Iris pigment epithelial cell (primary cell): ENCODE measurements at places on chromosomes 5 and 9.
A peak's percentile ranks its signal among the peaks of the same experiment; 100 is the strongest.

- DNase-seq = no peak
These were observed 65.1 kb downstream of the NREP start for GRCh38 chr5:111691914-111692313.

DNA sequence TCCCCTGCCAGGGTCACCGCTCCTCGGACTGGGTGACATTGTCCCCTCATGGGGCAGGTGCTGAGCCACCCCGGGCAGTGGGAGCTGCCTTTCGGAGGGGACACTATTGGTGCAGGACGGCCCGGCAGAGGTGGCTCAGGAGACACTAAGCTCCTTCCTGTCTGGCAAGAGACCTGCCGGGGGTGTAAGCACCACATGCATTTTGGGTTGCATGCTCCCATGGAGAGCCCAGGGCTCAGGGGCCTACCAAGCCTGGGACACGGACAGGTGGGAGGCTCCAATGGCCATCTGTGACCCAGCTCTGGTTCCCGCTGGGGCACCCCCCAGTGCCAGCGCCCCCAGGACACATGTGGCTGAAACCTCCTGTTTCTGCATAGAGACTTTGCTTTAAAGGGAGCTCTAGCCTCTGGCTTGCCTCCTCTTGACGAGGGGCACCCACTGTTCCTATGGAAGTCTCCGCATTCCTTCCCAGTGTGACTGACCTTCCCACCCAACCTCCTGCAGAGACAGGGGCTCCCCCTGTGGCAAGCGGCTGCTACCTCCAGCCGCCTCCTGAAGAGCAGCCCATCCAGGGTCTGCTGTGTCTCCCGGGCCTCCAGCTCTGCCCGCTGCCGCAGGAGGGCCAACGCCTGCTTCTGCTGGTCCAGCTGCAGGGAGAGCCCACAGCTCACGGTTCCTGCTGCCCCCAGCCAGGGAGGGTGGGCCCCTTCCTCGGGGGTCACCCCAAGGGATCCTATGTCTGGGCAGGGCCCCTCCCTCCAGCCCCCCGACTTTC lies 28.1 kb downstream of the CCDC187 start:
- DNase-seq = no peak

GRCh38 chr9:137277329-137278041 lies at the start of gene TOR4A:
Gene TOR4A (plus strand): TSS chr9:137277726. CDS start chr9:137278690, 964 bp downstream.
- DNase-seq = peak; percentile 89

DNA sequence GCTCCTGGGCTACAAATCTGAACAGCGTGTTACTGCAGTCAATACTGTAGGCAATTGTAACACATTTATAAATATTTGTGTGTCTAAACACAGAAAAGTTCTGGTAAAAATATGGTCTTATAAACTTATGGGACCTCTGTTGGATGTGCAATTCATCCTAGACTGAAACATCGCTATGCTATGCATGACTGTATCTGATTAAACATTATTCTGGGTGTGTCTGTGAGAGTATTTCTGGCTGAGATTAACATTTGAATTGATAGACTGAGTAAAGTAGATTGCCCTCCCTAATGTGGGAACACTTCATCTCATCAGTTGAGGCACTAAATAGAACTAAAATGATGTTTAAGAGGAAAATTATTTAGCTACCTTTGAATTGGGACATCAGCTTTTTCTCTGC lies 24.3 kb upstream of the PRDM9 start:
- DNase-seq = no peak

DNA sequence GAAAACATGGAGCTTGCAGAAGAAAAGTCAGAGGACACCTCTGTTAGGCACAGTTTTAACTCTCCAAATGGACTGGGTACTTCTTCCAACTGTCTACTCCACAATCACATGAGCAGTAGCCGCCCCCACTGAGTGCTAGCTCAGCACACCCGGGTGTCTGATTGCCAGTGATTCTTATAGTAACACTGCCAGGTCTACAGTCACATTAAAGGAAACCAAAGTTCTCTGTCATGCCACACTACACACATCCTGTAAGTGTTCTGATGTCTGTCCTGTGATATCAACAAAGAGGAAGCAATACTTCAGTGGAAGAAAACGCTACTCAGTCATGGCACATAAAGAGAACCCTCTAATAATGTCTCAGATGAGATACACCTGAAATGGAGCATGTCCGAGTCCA lies at the start of gene HAVCR2:
Gene HAVCR2, minus strand, starts transcription at position 69 of the 400 bp plus-strand sequence. Its CDS starts 61 bp downstream, at position 8.
- no peak for DNase-seq

DNA sequence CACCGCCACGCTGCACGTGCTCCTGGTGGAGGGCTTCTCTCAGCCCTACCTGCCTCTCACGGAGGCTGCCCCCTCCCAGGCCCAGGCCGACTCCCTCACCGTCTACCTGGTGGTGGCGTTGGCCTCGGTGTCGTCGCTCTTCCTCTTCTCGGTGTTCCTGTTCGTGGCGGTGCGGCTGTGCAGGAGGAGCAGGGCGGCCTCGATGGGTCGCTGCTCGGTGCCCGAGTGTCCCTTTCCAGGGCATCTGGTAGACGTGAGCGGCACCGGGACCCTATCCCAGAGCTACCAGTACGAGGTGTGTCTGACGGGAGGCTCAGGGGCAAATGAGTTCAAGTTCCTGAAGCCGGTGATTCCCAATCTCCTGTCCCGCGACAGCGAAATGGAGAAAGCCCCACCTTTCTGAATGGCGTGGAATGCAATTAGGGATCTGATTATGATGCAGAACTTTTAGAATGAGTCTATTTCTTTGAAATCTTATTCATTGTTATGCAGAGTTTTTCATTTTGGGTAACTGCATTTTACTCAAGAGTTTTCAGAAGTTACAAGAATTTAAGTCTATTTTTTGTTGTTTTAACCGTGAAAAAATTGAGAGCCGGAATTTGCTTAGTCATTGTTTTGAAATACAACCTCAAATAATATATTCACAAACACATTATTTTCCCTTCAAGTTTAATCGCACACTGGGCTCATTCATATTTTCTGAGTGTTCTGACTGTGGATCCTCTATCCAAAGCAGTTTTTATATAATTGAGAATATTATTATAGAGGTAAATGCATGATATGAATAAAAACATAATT lies 8.5 kb upstream of the PCDHB15 start:
- no peak for DNase-seq

DNA sequence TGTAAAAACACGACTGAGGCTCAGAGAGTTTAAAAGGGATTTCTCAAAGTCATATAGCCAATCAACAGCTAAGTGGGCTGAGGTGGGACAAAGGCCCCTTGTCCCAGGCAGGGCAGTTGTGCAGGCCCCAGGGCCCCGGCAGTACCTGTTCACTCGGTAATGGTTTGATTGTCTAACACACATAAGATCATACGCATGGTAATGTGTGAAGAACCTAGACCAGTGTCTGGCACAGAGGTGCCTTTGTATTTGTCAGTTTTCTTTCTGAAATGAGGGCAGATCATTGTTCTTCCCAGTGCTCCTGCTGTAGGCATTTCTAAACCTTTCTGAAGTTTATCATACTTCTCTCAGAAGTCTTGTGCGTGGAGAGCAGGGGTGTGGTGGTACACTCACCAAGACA lies 66.8 kb downstream of the IPPK start:
- no peak for DNase-seq

- DNase-seq = no peak
These were observed 652.2 kb upstream of the RGMB start for GRCh38 chr5:98121036-98121936.

DNA sequence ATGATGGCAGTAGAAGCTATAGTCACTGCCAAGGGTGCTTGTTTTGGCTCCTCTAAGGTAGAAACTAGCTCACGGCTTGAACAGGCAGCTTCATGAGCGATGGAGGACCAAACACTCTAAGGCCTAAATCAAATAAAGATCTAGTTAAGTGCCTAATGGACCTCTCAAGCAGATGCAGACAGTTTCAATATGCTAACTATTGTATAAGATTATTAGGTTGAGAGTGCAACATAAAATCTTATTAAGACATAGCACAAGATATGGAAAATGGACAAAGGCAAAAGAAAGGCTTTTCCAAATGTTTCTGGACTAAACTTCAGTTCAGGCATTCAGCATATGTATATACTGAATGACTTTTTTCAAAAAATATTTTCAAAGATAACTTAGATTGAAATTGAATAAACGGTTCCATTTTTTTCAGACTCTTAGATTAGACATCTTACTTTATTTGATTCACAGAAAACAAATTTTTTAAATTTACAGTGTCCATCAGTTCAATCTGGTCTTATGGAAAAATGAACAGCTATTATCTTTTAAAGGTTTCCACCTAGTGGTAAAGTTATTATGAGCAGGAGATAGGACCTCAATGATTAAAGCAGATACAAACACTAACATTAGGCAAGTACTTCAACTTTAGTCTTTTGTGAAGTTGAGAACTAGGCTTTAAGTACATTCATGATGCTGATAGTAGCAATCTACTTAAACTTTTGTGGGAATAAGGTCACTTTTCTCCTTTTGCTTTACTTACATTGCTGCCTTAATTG lies 1167.7 kb downstream of the MAT2B start:
- DNase-seq = peak; percentile 20

DNA sequence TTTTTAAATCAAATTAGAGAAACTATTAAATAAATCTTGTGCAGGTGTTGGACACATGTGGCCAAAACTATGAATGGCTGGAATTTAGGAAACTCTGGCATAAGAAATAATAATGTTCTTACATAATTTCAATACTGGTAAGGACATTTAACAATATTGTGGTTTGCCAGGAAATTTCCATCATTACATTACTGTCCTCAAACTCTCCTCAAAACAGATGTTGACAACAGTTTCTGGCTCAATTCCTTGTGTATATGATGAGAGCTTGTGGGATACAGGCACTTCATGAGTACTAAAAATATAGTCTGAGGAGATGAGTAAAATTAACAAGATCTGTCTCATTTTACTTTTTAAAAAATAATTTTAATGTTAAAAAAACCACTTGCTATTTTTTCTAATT lies 27.9 kb downstream of the MCTP1 start:
- DNase-seq = no peak

DNA sequence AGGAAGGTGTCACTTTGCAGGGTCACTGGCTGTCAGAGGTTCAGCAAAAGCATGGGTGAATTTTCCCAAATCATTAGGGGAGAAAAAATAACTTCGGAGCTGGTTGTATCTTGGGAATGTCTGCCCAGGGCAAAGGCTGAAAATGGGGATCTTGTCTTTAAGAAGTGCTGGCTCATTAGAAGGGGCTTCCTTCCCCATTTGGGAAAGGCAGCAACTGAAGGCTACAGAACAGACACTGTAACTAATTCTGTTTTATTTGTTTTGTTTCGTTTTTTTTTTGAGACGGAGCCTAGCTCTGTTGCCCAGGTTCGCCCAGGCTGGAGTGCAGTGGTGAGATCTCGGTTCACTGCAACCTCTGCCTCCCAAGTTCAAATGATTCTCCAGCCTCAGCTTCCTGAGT lies 70.3 kb upstream of the PCA3 start:
- no peak for DNase-seq

GRCh38 chr5:151685749-151686673 lies 704 bp downstream of the SPARC start:
- peak; percentile 29 for DNase-seq

- no peak for DNase-seq
These were observed 22.8 kb downstream of the RALGDS start for GRCh38 chr9:133098104-133098754.

- no peak for DNase-seq
These were observed 106.8 kb downstream of the FRMD3 start for GRCh38 chr9:83431101-83432060.

GRCh38 chr9:128689293-128689774 lies 312 bp downstream of the SET start:
- DNase-seq = peak; percentile 54

DNA sequence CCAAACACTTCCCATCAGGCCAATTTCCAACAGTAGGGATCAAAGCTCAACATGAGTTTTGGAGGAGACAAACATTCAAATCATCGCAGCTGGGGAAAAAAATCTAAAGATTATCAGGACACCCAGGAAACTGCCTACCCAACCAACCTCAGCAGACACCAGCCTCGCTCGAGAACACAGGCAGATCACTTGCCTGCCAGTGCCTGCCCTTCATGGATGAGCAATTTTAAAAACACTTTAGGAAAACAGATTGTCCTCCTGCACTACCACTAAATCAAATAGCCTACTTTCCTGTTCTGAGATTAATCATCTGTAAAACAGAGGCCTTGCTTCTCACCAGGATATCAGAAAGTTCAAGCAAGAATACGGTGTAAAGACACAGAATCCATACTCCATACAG lies 14.7 kb upstream of the TMEM174 start:
- DNase-seq = no peak

- DNase-seq = no peak
These were observed 21.1 kb downstream of the AP3B1 start for GRCh38 chr5:78273436-78273835.

DNA sequence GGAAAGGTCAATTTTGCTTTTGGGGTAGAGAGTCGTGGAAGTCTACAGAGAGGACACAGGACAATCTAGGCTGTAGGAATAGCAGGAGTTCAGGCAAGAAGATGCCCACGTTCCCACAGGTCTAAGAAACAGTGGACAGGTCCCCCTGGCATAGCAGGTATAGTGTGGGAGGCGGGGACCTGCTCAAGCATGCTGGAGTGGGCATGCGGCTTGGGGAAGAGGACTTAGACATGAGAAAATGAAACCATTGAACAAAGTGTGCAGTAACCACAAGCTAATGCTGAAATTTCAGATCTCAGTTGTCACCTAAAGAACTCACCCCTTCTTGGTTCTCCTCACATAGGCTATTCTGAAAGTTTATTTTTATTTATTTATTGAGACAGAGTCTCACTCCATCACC lies 142.8 kb upstream of the EFNA5 start:
- no peak for DNase-seq

- no peak for DNase-seq
These were observed 94.4 kb upstream of the PRLR start for GRCh38 chr5:35324679-35325078.
